Mesenteric fat pad (tissue), 1 donor: ENCODE measurements at places on chromosomes 5 and 9.

GRCh38 chr5:116271446-116272025, 186.7 kb downstream of the COMMD10 start:
- DNase-seq: no peak

DNA sequence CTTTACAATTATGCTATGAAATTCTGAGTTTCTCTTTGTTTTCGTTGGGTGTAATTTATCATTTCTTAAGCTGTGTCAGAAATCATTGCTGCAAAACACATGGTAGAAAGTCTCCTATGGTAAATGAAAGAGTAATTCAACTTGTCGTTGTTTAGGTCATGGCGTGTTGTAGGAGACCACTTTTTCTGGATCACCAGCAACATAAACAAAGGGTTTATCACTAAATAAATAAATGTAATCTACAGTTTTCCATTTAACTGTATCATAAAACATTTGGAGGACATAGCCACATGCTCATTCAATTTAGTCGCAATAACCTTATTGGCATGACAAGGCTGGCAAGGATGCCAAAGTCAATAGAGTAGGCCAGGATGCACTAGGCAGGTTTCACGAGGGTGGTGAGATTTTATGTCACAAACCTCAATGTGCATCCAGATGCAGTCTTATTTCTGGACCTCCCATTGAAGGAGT, 154.4 kb upstream of the ERCC6L2 start:
- DNase-seq: no peak

DNA sequence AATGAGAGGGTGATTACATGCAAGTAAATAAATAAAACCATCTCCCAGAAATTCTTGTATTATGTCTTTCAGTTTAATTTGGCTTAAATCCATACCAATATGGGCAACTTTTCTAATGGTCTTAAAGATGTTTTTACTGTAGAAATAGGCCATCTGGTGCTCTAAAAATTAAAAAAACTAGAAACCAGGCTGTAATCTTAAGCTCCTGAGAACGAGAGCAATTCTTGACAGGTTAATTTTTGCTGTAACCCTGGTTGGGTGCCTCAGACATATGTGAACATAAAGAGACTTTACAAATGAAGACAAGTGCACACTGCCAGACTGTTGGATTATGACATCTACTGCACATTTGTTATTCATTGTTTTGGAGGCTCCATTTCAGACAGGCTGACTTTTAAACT, 246.8 kb upstream of the DAB2 start:
- DNase-seq: no peak

DNA sequence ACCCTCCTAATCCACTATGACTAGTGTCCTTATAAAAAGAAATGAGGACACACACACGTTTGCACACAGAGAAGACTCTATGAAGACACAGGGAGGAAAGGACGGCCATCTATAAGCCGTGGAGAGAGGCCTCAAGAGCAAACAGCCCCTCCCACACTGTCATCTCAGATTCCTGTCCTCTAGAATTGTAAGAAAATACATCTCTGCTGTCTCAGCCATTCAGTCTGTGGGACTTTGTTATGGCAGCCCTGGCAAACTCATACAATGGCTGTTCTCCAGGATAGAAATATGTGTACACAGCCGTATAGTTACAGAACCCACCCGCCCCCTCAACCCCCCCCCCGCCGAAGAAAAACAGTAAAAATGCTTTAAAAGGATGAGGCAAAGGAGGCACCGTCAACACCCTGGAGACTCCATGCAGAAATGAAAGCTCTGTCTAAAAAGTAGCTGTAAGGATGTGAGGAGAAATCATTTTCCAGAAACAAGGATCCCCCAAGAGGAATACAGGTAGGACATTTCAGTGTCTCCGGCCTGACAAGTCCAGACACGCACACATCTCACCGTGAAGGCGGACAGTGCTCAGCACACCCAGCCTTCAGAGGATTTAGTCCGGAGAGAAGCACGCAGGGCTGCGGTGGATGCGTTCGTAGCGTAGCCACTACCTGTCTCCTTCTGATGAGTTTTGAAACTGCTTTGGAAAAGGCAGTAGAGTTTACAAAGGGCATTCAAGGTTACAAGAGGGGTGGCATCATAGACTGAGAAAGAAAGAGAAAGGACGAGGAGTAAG, 110.8 kb upstream of the ERCC6L2 start:
- DNase-seq: no peak

- DNase-seq: peak; percentile 87
Measured at GRCh38 chr5:132013711-132014110, 2.3 kb upstream of the ACSL6 start.

DNA sequence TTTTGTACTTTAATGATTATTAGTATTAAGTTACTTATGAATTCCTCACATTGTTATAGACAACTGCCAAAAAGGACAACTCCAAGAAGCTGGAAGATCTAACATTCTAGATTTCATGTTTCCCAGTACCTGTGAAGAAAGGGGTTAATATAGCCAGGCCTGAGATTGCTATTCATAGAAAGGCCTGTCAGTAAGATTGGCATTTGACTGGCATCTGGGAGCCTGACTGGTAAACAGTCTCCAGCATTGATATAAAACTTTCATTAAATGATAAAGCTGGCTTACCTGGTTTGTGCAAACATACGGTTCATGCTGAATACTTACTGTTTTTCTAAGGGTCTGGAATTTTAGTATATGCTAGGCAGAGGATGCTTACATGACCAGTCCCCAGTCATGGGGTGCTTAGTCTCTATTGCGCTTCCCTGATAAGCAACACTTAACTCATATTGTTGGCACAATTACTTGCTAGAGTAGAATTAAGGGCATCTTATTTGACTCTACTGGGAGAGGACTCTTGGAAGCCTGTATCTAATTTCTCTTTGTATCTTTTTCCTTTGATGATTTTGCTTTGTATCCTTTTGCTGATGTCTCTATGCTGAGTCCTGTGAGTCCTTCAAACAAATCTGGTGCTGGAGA, 340.4 kb upstream of the SEMA6A start:
- no peak for DNase-seq

DNA sequence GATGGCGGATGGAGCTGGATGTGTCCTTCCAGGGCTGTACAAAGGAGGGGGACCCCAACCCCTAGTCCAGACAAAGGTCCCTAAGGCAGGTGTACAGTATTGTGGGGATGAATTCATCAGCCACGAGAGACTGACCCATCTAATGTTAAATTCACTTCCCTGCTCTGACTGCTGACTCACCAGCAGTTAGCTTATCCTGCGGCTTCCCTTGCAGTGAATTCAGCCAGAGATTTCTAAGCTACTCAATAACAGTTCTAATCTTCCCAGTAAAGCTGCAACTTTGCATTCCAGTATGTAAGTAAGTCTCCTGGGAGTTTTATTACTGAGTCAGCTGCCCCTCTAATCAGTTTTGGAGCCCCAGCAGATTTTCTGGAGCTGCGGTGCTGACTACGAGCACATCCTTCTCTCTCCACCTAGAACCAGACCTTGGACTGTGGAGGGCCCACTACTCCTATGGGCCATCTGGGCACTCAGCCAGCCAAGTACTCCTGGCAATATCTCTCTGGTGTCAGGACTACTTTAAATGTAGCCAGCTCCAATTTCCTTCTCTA, 16.1 kb downstream of the B4GALT1 start:
- DNase-seq: peak; percentile 80

DNA sequence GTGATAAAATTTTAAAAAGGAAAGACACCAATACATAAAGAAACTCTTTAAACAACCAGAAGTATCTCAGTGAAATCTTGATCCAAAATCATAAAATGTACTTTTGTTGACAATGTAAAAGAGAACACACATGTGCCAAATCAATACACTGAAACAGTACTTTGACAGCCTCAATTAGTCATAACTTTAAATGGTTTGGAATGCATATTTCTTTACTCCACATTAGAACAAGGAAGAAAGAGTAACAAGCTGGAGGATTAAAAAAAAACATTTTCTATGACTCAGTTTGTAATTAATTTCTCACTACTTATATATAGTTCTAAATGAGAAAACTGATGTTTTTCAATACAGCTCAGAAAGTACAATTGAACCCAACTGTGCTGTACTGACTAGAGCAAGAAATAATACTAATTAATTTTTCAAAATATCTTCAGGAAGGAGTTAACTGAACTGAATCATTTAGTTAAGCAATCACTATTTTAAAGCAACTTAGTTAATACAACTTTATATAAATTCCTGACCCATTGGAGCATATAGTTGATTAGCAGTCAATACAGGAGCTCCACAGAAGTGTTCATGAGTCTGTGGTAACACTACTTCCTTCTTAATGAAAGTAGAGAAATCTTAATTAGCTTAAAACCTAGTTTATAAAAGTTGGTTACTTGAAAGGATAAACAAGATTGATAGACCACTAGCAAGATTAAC, 101.0 kb downstream of the NR3C1 start:
- DNase-seq: no peak

GRCh38 chr5:164255598-164256213, 750.3 kb downstream of the MAT2B start:
- no peak for DNase-seq

DNA sequence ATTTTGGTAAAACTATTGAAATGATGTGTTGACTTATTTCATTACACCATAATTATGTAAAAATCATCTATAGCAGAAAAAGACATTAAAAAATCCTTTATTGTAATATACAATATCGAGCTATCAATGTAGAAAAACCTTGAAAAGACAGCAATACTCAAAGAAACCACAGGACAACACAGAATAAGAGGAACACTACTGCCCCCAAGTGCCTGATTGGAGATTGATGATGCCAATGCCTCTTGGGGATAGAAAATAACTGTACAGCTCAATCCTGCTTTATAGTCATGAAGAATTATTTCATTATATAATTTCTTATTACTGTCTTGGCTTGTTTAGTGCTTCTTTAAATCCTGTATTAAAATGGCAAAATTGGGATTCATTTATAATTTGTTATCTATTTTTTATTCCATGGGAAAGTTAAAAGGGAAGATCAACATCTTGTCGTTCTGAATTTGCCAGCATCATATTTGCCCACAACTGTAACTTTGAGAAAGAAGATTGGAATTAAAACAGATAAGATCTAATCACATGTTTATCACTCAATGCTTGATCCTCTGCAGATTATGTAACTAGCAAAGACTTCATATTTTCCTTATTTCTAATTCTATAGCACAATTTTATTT, 337.5 kb downstream of the CDH9 start:
- no peak for DNase-seq

DNA sequence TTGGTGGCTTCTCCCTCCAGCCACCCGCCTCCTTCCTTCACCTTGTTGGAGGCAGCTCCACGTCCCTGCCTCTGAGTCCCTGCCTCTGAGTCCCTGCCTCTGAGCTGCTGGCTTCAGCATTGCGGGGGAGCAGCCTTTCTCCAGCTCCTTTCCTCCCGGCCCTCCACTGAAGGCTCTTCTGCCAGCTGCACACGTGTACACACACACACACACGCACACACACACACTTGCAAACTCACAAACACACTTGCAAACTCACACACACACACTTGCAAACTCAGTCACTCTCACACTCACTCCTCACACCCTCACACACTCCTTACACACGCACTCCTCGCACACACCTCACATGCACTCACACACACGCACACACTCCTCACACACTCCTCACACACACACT, 45.1 kb downstream of the C9orf50 start:
- no peak for DNase-seq
